ENCODE measurements at places on chromosomes 11 and 22.

GRCh38 chr22:27461470-27461869 is 340.1 kb downstream of the MN1 start:
- no peak for DNase-seq

- DNase-seq = no peak
Observed at GRCh38 chr11:85805387-85805786, 5.6 kb downstream of the SYTL2 start.

GRCh38 chr22:35850831-35851230 is 133.2 kb downstream of the APOL5 start:
- DNase-seq = no peak

GRCh38 chr11:72426103-72426757 is 8.1 kb downstream of the CLPB start:
- DNase-seq = no peak

DNA sequence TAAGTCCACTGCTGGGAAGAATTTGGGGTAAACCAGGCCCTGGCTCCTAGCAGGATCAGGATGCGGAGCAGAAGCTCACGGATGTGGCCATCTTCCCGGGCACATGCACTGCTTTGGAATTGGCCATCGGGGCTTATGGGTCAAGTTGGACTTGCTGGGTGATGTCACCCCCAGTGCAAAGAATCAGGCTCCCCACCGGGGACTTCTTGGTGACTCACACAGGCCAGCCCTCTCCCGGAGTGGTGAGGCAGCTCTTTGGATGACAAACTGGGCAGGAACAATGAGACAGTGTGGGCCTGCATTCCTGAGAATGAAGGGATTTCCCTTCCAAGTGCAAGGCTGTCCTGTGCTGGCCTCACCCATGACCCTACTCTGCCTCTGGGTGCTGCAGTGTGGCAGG is 128.8 kb upstream of the ANO1 start:
- DNase-seq = no peak

DNA sequence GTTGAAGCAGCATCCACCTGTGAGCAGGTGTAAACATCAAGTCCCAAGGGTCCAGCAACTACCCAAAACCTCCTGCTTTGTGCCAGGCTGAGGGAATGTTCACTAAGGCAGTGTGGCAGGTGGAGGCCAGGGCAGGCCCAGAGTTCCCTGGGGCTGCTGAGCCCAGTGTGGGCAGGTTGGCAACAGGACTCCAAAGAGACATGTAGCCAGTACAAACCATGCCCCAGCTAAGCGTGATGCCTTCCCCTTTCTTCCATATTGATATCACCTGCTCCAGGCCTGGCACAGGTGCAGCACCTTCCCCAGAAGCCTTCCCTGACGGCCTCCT is 30.0 kb upstream of the SCUBE2 start:
- no peak for DNase-seq

- DNase-seq = no peak
Observed at GRCh38 chr22:43562843-43563242, 151.0 kb downstream of the MPPED1 start.
